ENCODE measurements at places on chromosomes 11 and 22.

DNA sequence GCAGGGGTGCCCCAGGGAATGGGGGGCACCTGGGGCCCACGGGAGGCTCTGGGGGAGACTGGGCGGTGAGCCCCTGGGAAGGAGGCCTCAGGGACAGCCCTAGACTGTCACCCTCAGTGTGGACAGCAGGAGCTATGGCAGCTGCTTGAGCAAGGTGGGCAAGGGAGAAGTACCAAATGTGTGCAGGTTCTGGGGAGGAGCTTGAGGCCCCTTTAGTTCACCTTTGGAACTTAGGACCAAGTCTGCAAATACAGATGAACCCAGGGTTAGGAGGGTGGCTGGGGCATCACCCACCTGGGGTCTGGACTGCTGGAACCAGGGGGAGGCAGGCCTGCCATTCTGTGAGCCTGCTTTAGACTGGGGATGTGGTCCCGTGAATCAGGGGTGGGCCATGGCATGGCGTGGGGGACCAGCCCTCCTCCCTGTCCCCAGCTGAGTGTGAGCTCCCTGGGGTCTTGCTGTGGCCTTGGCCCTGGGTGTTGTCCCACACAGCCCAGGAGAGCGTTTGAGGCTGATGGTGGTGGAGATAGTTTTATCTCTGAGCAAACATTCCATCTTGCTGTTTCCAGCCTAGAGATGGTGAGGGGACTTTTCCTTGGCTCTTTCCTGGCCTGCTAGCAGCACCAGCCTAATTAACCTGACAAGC, 122.3 kb downstream of the KCNQ1 start:
- no peak for DNase-seq

- no peak for DNase-seq
These were observed 1401.4 kb downstream of the FAM181B start for GRCh38 chr11:81332276-81332675.

GRCh38 chr11:34724973-34725372, 104.1 kb downstream of the EHF start:
- DNase-seq: no peak

GRCh38 chr22:33380789-33381530, 322.8 kb upstream of the SYN3 start:
- DNase-seq: no peak
